Esophagus squamous epithelium (tissue), 5 donors: ENCODE measurements at places on chromosomes 4 and X.

GRCh38 chr4:89299153-89299791, 8.3 kb downstream of the GPRIN3 start:
- no peak for DNase-seq

DNA sequence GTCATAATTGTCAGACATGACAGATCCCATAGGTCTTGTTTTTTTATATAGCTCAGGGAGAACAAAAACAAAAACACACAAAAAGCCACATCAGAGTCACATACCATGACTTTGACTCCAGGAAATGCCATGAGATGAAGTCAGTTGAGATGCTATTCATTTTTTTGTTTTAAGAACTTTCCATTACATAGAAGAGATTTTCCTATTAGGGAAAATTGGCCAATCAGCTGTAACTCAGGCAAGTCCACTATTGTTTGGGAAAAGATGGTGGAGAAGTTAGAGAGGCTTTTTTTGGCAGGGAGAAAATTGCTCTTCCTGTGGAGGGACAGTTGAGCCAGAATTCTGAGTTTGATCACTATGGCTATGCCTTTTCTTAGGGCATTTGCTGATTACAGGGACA, 72.6 kb downstream of the SMARCA5 start:
- DNase-seq: no peak

GRCh38 chr4:125276811-125277210, 37.9 kb upstream of the FAT4 start:
- DNase-seq: no peak

DNA sequence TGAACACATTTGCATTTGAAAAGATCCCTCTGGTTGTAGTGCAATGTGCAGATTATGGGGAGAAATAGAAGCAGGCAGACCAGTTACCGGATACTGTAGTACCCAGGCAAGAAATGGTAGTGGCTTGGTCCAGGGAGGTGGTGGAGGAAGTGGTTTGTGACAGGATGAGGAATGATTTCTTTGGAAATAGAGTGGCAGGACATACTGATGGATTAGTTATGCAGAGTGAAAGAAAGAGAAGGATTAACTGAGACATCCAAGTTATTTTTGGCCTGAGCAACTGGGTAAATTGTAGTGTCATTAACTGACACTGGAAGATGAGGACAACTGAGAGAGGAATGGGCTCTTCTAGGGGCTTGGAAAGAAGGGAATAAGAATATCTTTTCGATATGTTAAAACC, 139.7 kb downstream of the CFAP299 start:
- DNase-seq: no peak

DNA sequence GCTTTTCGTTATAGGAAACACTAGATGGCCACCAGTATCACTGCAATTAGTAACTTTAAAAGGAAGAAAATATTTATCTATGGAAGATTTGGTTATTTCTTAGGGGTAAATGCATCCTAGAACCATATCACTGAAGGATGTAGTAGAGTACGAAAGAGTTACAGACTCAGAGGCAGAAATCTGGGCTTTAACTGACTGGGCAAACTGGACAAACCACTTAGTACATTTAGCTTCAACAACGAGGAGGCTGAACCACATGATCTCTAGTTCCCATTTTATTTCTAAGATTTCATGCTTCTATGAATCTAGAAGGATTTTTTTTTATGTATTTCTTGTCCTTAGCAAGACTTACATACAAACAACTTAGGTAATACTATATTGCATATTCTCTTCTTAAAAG, 93.0 kb downstream of the SMARCA5 start:
- no peak for DNase-seq

- DNase-seq: no peak
Observed at GRCh38 chr4:133493776-133494175, 344.7 kb downstream of the PCDH10 start.

GRCh38 chr4:114056599-114056998, 77.2 kb upstream of the ARSJ start:
- DNase-seq: no peak

DNA sequence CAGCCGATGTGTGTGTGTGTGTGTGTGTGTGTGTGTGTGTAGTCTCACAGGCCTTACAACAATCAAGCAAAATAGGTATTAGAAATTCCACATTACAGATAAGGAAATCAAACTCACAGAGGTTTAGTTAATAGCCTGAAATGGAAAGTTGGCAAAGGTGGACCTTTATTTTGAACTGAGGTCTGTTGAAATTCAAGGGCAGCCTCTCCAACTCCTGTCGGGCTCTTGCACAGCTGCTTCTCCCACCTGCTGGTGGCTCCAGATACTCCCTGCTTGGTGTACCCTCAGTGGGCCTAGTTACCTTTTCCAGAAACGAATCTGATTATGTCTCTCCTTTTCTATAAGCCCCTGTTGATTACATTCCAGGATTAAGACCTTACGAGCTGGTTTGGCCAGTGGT, 195.9 kb downstream of the MGST2 start:
- DNase-seq: no peak

DNA sequence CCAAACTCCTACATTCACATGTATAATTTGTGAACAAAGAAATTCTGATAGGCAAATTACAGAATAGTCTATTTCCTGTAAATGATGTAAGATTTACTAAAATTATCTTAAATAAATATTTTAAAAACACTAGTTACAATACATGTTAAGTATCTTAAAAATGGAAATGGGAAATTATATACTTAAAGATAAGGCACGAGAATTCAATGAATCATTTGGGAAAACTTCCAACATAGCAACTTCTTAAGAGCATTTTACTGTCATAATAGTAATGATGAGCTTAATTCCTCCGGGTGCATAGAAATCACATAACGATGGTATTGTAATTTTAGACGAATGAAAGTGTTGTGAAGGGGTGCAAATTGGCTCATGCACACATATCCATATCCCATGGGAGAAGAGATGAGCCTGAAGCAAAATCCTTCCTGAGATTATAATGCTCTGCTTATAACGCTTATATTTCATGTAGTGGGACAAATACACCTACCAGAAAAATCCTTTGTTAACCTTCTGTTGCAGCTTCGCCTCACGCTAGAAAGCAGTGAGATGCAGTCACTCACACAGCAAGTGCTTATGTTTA, 873.5 kb downstream of the PDHA2 start:
- DNase-seq: no peak

DNA sequence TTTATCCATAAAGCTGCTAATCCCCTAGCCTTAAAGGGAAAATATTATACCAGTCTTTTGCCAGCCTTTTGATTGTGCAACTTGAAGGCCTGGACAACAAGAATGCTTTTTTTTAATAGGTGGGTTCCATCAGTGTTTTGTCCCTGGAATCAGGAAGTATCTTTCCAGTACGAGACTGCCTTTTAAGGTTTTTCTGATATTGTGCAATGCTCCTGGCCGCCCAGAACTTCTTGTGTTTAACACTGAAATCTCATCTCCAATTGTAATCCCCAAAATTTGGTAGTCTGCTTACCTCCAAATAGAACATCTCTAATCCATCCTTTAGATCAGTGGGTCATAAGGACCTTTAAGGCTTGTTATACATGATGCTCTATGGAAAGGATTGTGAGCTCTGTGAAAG, 256.7 kb downstream of the NAF1 start:
- DNase-seq: no peak

GRCh38 chr4:21649391-21650090, 299.0 kb downstream of the KCNIP4 start:
- no peak for DNase-seq

- peak; percentile 33 for DNase-seq
Observed at GRCh38 chr4:3387943-3388361, 53.8 kb upstream of the HGFAC start.

GRCh38 chr4:160592258-160592657, 1489.4 kb downstream of the RAPGEF2 start:
- DNase-seq: no peak

DNA sequence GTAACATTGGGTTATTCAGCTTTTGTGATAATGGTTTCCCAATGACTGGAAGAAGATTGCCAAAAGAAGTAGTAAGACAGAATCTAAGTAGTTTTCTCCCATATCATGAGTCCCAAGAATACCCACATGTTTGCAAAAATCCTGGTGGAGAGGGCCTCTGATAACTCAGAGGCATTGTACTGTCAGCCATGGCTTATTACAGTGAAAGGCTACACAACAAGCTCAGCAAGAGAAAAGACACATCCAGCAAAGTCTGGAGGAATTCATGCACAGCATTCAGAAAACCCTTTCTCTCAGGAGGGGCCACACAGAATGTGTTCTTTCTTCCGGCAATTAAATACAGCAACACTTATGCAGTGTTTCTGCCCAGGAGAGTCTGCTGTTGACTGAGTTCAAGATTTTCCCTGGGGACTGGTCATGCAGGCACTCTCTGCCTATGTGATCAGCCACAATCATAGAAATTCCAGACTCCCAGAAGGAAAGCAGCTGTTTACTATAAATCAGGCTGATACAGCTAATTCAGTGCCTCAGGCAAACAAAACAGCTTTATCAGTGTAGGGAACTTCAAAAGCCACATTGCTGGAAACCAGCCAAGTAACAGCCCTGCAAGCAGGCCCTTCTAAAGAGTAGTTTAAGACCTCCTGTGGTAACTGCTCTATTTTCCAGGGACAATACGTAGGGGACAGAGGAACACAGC, 937.1 kb downstream of the CCSER1 start:
- no peak for DNase-seq

GRCh38 chr4:104494822-104495559, at the start of gene CXXC4:
CXXC4 (minus strand) TSS chr4:104494894; CDS start chr4:104491802, 3,092 bp downstream.
- no peak for DNase-seq

DNA sequence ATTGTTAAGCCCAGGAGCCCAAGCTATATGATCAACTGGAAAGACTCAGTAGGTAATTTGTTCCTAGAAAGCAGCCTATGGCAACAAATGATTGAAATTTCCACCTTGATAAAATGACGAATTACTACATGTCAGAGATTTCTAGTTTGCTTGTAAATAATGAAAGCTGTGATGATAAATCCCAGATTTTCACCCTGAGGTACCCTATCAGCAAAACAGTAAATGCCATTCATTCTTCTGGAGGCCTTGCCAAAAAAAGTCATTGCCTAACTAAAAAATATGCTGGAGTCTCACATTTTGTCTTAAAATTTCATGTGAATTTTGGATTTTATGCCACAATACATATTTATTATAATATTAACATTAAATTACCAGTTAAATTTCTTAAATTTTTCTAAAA, 71.3 kb downstream of the PPEF2 start:
- no peak for DNase-seq

GRCh38 chr4:19823781-19824180, 427.9 kb upstream of the SLIT2 start:
- no peak for DNase-seq

DNA sequence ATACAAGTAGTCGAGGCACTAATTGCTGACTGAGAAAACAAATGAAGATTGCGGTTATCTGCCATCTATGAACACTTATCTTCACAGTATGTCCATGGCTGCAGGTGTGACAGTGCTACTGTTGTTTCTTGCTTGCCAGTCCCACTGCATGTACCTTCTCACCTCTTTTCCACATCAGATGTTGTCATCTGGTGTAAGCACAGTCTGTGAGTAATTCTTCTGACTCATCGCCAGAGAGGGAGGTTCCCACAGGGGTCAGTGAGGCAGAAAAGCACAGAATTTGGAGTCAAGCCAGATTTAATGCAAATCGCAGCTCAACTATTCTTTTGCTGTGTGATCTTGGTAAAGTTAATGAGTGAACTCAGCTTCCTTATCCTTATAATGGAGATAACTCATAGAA, 144.4 kb downstream of the GLRA2 start:
- no peak for DNase-seq

- DNase-seq: no peak
Observed at GRCh38 chr4:21728304-21728703, 220.3 kb downstream of the KCNIP4 start.

DNA sequence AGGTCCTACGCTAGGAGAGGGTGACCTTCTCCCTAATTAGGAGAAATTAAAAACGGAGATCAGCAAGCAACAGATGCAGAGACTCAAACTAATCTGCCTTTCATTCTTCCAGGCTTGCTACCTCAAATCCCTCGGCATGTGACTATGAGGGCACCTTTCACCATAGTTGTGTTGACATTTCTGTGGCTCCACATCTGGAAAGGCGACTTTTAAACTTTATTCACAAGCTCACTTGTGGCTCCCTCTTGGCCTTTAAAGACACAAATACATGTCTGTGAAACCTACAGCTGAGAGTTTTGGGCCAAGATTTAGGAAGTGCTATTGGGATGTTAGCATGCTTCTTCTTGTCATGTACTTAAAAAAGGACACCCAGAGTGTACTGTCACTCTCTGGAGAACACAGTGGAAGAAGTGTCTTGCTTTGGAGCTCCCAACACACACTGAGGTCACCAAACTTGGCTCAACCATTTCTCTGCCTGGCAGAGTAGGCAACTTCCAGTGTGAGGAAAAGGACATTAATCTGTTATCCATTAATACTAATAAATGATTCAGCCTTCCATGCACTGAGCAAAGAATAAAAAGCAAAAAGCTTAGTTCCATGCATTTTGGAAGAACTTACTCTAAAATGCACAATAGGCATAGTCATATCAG, 60.1 kb downstream of the LDB2 start:
- no peak for DNase-seq

- DNase-seq: no peak
Observed at GRCh38 chr4:138226351-138226750, 15.8 kb downstream of the SLC7A11 start.

GRCh38 chrX:122245175-122245574, 938.9 kb upstream of the GRIA3 start:
- no peak for DNase-seq

DNA sequence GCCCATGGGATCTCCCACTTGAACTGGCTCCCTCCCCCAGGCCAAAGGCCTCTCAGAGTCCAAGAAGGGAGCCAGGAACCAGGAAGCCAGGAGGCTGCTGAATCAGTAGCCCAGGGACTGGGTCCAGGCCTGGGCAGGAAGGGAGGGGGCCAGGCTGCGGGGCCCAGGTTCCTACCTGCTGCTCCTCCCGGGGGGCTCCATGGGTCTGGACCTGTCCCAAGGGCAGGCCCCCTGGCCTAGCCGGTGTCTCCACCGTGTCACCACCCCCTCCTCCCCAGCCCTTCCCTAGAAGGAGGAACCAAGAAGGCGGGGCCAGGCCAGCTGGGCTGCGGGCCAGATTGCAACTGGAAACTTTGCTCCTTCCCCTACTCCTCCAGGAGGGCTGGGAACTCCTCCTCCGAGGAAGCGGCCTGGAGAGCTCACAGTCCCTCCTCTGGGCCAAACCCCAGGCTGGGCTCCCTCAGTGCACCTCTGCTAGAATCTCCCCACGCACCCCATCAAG, at the start of gene IQSEC2:
Gene IQSEC2 (minus strand): TSS at position 264 of the 502 bp plus-strand sequence.
- DNase-seq: no peak
